Endothelial cell of coronary artery (primary cell): ENCODE measurements at places on chromosomes 5 and 9. TPM values are rescaled to one million over a fixed set of nuclear protein-coding genes. Genes with fewer than 3 reads are reported as not detected.

Gene FBP1
- total RNA-seq = 0.38 and 2.5 TPM in 2 replicates

Gene DDX4
- not detected in 2 replicates for total RNA-seq

Gene DOK3
- 1.8 and 2.5 TPM in 2 replicates for total RNA-seq

Gene CD274
- 17.7 and 55.0 TPM in 2 replicates for total RNA-seq

Gene SLC6A18
- total RNA-seq = not detected in 2 replicates

Gene RNF14
- total RNA-seq = 41.4 and 44.9 TPM in 2 replicates
